HS-5 (cell line): ENCODE measurements at places on chromosomes 16 and 17.

GRCh38 chr17:46053911-46054534, 55.0 kb downstream of the STH start:
- DNase-seq: no peak

- no peak for DNase-seq
Observed at GRCh38 chr16:17538927-17539326, 68.2 kb upstream of the XYLT1 start.

- DNase-seq: no peak
Observed at GRCh38 chr16:69133373-69133954, 1.0 kb downstream of the UTP4 start.

GRCh38 chr17:2181897-2182448, 121.6 kb downstream of the SMG6 start:
- no peak for DNase-seq

- no peak for DNase-seq
Observed at GRCh38 chr16:13992976-13993375, 73.0 kb downstream of the ERCC4 start.

- no peak for DNase-seq
Observed at GRCh38 chr16:29961127-29961478, 776 bp upstream of the TMEM219 start.

- DNase-seq: no peak
Observed at GRCh38 chr17:73227379-73227778, 34.3 kb downstream of the CPSF4L start.

GRCh38 chr17:28928061-28928460, 23.3 kb downstream of the PHF12 start:
- no peak for DNase-seq

GRCh38 chr17:4951486-4951885, 567 bp downstream of the ENO3 start:
- DNase-seq: no peak

DNA sequence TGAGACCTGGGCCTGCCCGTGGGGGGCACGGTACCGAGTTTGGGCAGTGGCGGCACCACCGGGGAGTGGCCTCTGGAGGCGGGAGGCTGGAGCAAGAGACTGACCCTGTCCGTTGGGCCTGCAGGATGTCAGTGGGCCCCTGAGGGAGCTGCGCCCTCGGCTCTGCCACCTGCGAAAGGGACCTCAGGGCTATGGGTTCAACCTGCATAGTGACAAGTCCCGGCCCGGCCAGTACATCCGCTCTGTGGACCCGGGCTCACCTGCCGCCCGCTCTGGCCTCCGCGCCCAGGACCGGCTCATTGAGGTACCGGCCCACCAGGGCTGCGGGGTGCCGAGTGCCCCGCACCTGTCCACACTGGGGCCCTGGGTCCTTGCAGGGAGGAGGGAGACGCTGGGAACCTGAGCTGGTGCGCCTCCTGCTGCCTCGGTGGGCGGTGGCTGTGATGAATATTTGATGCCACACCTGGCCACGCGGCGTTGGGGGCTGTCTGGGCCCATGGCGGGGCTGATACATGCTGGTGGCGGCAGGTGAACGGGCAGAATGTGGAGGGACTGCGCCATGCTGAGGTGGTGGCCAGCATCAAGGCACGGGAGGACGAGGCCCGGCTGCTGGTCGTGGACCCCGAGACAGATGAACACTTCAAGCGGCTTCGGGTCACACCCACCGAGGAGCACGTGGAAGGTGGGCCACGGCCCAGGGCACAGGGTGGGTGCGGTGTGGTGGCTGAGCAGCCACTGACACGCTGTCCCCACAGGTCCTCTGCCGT, 9.7 kb downstream of the NHERF2 start:
- no peak for DNase-seq

DNA sequence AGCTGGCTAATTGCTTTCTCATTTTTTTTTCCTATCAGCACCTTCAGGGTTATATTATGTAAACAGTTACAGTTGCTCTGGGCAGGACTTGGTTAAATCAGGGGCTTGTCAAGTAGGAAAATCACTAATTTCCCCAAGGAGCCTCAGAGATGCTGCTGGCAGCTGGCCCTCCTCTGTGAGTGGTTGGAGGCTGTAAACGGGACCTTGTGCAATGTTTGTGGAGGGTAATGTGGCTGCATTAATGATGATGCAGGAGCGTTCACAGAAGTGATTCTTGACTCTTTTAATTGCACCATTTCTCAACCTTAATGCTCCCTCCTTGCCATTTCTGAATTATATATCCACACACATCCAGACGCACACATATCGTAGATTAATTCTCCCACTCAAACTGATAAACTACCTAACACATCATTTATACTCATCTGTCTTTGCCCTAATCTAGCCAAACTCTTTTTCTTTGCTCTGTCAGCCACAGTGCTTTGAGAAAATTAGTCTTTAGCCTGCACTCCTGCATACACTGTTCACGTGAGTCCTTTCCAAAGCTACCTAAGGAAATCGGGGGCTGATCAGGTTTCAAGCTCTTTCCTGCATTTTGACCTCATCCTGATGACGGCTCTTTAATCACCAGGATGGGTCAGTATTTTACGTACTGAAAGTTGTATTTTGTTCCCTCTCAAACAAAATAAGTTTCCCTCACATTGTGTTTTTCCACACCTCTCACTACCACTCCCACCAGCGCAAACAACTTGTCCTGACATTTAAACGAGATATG, 154.4 kb upstream of the PIRT start:
- DNase-seq: no peak

GRCh38 chr16:25097276-25097975, 14.1 kb upstream of the LCMT1 start:
- DNase-seq: peak; percentile 55

DNA sequence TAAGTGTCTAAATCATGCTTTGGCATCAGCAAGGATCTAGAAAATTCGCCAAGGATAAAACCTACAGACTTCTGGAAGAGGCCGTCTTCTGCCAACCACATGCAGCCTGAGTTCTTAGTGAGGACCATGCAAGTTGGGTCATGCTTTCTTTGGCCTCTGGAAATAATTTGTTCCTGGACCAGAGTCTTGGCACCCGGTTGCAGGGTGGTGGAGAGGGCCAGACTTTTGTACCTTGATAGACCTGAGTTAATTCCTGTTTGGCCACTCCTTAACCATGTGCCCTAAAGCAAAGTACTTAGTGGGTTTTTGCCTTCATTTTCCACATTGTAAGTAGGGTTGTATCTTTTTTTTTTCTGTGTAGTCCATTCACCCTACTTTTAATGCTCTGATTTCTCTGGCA, 283.4 kb upstream of the IRX5 start:
- DNase-seq: no peak

- DNase-seq: no peak
Observed at GRCh38 chr17:77392376-77393273, 251.9 kb downstream of the SEC14L1 start.

GRCh38 chr17:41758601-41759000, 24.2 kb upstream of the HAP1 start:
- DNase-seq: no peak

DNA sequence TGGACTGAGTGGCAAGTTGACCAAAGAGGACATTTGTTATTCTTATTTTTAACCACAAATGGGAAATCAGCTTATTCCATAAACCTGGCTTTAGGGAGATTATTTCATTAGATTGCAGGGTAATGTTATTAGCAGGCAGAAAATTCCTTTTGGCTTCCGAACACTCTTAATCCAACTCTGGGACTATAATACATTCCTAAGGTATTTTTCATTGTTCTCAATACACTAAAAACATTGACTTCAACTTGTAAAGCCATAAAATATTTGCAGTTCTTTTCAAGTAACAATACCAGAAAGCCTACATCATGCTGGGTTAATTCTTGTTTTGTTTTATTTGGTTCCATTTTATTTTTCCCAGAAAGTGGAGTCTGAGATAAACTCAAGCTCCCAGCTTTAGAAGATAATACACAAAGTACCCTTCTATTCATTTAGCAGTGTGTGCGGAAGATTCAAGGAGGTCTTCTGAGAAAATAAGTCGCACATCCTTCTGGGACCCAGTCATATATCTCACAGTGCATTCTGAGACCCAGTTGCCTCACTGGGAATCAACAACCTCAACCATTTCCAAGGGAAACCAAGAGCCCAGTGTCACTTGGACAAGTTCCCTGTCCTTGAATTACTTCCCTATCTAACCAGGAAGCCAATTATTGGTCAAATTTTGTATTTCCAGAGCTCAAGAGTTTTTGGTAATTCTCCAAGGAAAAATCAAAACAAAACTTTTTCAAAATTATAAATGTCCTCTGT, 389.6 kb upstream of the DYNLRB2 start:
- DNase-seq: no peak

DNA sequence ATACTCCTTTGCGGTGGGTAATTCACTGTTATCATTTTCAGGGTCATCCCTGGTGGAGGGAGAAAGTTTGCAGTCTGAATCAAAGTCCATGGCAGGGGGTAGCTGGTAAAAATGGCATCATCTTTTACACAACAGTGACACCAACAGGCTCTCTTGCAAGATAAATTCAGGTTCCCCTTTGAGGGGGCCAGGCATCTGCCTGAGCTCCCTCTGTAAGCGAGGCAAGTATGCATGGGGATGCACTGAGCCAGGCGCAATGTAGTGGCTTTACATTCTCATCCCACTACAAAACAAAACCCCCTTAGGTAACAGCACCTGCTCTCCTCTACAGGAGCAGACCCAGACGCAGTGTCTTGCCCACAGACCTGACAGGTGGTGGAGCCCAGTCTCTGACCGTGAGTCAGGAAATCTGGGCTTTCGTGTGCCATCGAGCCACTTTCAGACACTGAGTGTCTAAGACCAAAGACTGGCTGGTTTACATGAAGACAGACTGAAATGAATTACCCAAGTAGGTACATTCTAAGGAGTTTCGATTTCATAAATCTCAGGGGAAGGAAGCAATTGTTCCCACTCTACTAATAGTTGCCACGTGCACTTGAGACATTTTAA, 17.7 kb downstream of the LITAFD start:
- DNase-seq: no peak

DNA sequence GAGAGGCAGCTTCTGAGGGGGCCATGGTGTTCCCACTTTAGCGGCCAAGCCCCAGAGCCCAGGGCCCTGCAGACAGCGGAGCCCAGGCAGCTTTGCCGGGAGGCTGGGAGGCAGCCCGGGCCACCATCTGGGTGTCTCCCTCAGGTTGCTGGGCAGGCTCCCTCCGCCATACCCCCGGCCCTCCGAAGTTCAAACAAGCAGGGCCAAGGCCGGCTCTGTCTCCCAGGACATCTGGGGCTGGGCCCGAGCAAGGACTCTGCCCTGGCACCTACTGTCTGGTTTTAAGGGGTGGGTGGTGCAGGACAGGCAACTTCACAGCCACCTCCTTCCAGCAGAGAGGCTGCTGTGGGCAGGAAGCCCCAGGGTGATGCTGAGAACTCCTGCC, 2.6 kb downstream of the DUS1L start:
- DNase-seq: no peak

- DNase-seq: no peak
Observed at GRCh38 chr17:32104158-32104557, 38.1 kb upstream of the RHOT1 start.

- DNase-seq: no peak
Observed at GRCh38 chr16:35506898-35507194, 2047.4 kb downstream of the TP53TG3F start.

DNA sequence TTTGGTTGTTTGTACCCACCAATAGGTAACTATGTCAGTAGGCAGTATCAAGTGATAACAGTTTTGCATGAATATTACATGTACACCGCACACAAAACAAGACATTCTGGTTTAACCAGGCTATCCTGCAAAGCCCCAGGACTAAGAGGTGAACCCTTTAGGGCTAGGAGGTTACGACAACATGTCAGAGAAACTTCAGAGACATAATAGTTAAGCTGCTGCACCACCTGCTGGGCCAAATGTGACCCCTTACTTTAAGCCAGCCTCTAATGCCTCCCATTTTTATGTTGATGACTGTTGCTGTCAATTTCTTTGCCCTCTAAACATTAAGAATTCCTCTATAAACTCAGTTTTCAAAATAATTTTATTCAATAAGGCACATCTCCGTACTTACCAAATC, 15.4 kb downstream of the SRP68 start:
- DNase-seq: no peak

DNA sequence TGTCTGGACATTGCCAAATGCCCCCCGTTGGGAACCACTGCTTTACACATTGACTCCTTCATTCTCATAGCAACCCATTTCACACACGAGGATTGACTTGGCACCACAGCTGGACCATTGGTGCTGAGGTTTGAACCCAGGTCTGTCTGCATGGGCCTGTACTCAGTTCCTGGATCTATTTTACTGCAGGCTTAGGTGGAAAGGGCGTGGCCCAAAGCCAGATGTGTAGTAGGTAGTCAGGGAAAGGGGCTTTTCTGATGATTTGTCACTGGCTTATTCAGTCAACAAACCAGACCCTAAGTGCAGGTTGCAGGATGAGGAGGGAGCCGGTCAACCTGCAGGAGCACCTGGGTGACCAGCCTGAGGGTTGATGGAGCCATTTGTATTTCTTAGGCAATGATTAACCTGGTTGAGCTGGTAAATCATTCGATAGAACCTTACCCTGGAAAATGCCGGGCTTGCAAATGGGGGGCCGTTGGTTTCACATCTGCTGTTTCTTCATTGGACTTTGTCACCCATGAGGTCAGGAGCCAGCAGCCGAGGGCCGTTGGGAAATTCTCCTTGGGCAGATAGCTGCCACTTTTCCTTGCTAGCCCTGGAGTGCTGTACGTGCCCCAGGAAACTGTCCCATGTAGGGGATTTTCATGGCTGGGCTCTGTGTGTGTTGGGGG, 104.4 kb downstream of the CMIP start:
- DNase-seq: no peak

GRCh38 chr16:11265124-11265523, 4.0 kb downstream of the TNP2 start:
- DNase-seq: no peak

- no peak for DNase-seq
Observed at GRCh38 chr17:8300627-8301242, 5.5 kb upstream of the SLC25A35 start.

DNA sequence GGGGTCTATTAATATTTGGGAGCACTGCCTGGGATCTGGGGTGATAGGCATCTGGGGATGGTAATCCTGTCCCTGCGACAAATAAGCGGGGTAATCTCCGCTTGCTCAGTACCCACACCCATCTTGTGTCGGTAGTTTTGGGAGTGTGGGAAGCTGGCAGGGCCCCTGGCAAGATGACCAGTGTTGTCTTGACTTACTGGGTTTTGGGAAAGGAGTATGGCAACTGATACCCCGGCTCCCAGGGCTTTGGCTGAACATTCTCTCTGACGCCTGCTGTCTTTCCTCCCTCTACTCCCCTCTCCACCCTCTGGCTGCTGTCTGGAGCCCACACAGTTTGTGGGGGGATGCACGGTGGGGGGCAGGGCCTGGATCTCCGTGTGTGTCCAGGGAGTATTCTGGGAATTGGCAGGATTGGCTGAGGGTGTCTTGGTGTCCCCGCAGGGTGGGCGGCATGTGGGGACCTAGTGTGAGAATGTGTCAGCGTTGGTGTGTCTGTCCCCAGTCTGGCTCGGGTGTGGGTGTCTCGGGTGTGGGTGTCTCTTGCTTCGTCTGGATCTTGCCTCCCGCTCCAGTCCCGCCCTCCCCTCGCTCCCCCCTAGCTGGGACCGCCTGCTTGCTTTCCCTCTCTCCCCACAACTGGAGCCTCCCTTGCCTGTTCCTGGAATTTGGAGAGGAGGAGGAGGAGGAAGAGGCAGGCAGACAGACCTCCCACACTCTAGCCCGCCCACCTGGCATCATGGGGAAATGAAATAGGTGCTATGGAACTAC, 12.0 kb downstream of the RARA start:
- DNase-seq: no peak
